ENCODE measurements at places on chromosomes 7 and 10.

DNA sequence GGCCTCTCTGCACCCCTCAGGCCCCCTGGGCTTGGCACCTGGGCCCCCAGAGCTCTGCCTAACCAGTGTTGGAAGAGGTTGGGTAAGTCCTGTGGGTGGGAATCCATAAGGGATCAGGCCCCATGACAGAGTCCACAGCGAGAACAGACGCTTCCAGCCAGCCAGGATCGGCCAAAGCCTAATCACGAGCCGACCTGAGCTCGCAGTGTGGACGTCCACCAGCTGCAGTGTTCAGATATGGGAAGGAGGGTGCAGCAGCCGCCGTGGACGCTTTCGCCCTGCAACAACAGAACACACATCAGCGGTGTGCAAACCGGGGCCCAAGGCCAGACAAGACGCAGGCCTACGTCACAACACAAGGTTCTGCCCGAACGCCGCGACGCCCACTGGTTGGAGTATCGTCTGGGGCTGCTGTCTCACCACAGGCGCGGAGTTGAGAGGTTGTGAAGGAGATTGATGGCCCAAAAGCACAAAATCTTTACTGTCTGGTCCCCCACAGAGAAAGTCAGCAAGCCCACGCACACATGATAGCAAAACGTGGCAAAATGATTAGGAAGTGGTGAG lies 102.1 kb downstream of the FOXL3 start:
- no peak for DNase-seq

DNA sequence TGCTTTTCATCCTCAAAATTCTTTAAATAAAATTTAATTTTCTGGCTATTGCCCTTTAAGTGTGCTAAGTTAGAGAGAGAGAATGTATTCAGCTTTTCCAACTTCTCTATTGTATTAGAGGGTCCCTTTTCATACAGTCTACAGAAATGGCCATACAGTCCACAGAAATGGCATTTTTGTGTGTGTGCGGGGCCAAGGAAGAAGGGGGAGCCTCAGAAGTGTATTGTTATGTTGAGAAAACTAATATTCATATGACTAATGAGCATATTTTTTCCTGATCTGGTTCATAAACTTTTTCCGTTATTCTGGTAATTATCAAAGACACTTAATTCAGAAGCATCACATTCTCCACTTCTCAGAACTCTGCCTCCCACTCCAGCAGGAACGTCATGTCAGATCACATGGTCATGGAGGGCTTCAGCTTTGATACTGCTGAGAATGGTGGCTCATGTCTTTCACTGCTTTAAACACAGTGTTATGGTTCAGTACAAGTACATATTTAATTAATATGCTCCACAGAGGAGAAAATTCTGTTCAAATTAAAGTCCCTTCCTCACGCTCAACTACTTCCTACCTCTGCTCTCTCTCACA lies 37.1 kb downstream of the ELMO1 start:
- DNase-seq = no peak

- no peak for DNase-seq
Observed at GRCh38 chr7:129728875-129729467, 117.5 kb downstream of the NRF1 start.

GRCh38 chr10:97434055-97434454 lies 8.1 kb downstream of the PGAM1 start:
- DNase-seq = no peak

GRCh38 chr7:131610007-131610406 lies 53.6 kb upstream of the PODXL start:
- DNase-seq = no peak

- DNase-seq = no peak
Observed at GRCh38 chr10:4643471-4643870, 182.5 kb upstream of the AKR1E2 start.

All from activated CD8-positive, alpha-beta memory T cell treated with anti-CD3 and anti-CD28 coated beads, Interleukin-2, amount 10 ng/mL, durations not matched to agents 7 days and 5 days (primary cell).